Ascending aorta (tissue), 2 donors: ENCODE measurements at places on chromosomes 2 and 18. TPM values are rescaled to one million over a fixed set of nuclear protein-coding genes. Genes with fewer than 3 reads are reported as not detected.

DNA sequence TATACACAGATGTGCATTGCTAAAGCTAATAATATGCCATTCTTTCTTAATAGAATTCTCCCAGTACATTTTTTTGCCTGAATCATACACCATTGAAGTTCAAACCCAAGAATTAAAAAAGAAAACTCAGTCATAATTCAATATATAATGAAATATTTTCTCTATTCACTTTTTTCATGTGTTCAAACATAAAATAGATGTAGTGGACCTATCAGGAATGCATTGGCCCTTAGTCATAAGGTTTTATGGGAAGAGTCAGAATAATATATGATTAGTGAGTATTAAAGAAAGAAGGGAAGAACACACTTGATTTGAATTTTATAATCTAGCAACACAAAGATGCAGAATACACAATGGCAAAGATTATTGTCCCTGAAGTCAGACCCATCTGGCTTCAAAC, 297.0 kb upstream of the COL3A1 start:
- DNase-seq: no peak

GRCh38 chr2:9003616-9004337, at the start of gene MBOAT2:
Gene MBOAT2 (minus strand): TSS chr2:9003684. CDS start chr2:9003614, 70 bp downstream.
- DNase-seq: peak; percentile 88

DNA sequence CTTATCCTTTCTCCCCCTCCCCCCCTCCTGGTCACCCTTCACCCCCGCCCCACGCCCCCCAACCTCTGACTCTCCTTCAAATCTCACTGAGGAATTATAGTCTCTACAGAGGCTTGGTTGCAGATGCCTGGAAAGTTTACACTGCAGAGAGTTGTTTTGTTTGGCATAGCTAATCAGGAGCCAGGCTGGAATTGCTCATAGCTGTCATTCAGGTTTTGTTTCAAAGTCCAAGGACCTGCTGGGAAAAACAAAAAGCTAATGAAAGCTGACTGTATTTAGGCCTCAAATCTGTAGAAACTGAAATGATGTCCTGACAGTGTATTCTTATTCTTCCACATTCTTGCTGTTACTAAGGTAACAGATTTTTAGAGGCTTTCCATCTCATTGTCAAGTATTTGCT, 22.6 kb downstream of the GREB1L start:
- DNase-seq: no peak

GRCh38 chr2:218444692-218445357, 25.9 kb downstream of the VIL1 start:
- DNase-seq: no peak

- no peak for DNase-seq
Measured at GRCh38 chr18:25921677-25922421, 168.6 kb downstream of the SS18 start.

DNA sequence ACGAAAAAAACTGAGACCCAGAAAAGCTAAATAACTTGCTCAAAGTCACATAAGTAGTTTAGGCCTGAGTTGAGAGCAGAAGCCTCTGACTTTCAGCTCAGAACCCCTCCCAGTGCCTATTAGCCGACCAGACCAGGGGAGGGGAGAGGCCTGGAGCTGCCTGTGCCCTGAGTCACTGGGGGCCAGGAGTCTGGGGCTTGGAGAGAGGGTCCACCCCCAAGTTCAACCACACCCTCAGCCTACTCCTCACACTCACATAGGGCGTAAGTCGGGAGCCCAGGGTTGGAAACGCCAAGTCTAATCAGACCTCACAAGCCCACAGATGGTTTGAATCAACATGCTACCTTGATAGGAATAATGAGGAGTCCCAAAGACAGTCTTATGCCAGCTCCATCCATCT, 12.6 kb upstream of the PKDCC start:
- no peak for DNase-seq

DNA sequence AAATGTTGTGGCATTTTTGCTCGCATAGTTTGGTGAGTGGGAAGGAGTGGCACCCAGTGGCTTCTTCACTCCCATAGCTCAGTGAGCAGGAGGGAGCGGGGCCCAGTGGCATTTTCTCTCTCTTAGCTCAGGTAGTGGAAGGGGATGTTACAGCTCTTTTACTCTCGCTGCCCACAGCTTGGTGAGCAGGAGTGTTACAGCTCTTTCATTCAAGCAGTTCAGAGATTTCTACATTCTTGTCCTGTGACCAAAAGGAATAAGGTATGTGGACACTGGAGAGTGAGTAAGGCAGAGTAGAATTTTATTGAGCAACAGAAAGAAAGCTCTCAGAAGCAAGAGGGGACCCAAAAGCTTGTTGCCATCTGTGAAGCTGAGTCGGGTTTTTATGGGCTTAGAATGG, 192.4 kb downstream of the SPAG16 start:
- DNase-seq: no peak

- DNase-seq: no peak
Measured at GRCh38 chr2:127564429-127565260, 29.2 kb downstream of the MYO7B start.

- no peak for DNase-seq
Measured at GRCh38 chr2:70553584-70554337, at the start of gene TGFA. Gene TGFA (minus strand): TSS chr2:70553826. CDS start chr2:70553767, 59 bp downstream.

DNA sequence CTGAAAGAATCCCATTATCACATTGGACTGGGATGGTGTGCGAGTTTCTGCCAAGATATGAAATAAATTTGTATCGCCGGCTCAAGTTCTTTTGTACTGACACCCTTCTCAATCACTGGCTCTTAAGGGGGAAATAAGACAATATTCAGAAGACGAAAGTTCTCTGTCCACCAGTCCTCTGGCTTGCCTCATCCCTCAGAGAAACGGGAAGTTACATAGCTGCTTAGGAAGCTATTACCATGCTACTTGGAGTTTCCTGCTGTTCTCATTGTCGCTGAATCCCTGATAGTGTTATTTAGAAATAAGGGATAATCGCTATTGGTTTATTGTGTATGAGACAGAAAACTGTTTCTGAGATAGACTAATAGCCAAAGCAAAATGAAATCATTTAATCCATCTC, 205.0 kb upstream of the ZNF521 start:
- DNase-seq: no peak

- DNase-seq: no peak
Measured at GRCh38 chr18:70415823-70416488, 127.1 kb downstream of the SOCS6 start.

DNA sequence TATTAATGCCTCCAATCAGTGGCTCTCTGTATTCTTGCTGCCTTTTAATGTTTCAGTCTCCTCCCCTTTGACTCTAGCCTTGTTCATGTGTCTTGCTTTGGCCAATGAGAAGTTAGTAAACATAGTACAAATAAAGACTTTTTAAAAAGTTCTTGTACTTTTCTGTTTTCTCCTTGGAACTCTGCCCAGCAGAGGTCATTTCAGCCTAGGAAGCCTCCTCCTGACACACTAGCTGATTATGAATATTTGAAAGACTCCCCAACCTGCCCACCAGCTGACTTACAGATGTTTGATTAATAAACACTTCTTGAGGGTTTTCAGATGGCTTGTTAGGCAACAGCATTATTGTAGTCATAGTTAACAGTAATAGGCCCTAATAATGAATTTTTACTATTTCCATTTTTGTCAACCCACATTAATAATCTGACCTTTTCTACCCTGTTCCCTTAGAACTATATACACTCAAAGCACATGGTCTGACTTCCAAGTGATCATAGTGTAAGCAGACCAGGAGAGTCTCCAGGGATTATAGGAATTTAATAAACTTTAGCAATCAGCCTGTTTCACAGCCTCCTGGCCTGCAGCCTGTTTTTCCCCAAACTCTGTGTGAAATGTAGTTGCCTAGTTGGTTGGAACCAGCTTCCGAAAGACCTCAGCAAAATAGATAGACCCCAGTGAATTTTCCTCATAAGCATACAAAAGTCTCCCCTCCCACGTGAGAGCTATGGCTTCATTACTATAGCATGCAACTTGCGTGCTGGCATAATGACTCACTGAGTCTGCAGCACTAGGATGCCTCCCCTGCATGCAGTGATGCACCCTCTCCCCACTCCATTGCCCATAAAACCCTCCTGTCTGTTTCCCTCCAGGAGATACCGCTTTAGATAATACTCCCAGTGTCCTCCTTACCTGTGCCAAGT, 670.7 kb upstream of the ZNF804A start:
- no peak for DNase-seq

DNA sequence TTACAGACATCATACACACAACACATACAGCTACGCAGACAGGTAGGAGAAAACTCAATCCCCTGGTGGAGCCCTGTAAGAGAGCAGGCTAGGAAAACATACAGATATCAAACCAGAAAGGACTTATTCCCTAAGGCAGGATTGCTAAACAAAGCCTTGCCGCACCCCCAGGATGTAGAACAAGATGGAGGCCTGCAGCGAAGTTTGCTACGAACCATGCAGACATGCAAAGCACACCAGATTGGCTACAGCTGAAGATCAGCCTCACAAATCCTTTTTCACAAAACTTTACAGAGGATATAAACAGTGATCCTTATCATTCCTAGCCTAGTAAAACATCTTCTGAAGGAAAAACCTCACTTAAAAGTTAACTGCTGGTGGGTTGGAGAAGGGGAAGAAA, 28.3 kb downstream of the C18orf54 start:
- no peak for DNase-seq

DNA sequence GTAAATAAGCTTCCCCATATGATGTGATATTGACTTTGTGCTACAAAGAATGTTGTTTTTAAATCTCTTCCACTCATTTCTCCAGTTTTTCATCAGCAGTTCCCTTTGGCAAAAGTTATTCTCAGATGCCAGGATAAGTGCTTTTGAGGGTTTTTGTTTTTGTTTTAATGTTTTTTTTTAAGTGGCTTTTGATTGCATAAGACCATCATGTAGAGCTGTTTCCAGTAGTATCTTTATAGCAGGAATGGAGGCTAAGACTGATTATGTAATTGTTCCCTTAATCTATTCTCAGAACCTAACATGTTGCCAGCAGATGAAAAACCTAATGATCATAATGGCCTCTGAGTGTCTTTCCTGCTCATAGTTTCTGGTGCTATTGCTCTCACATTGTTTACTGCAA, 77.9 kb downstream of the CABLES1 start:
- no peak for DNase-seq

- no peak for DNase-seq
Measured at GRCh38 chr18:55783921-55784320, 195.9 kb upstream of the TCF4 start.

DNA sequence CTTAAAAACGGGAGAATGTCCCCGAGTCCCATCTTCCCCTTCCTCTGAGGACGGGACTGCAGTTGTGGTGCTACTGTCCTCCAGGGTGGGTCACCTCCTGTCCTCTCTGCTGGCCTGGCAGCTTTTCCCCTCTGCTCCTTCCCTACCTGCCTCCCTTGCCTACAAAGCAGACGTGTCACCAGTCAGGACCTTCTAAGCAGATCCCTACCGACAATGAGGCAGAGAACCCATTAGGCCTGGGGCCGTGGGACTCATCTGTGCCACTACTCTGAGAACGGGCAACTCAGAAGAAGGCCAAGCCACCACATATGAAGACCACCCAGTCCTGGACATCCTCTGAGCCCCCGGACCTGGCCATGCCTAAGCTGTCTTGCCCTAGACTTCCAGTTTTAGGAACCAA, 103.0 kb upstream of the TEX51 start:
- DNase-seq: no peak

DNA sequence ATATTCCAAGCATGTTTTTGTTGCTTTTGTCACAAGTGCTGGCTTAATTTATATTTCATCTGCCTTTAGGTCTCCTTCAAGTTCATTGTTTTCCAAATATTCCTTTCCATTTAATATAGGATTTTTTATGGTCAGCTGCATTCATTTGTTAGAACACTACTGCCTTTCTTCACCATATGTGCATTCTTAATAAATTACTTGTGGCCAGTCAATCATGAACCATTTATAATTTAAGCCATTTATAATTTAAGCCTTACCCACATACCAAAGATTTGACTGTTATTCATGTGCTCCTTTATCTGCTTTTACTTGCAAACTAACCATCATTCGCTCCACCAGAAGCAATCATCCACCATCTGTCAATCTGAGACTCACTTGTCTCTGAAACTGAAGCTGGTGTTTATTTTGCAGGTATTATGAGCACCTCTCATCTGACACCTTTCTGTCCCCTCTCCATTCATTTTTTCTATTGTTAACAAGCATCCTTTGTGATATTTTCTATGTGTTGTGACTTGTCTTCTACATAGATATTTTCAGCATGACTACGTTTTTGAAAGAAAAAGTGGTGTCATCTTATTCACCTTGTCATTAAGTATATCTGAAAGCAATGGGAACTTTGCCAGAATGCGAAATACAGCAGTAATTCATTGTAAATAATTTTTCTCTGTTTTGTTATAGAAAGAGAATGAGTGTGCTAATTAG, 786.8 kb downstream of the KCNJ3 start:
- DNase-seq: no peak

DNA sequence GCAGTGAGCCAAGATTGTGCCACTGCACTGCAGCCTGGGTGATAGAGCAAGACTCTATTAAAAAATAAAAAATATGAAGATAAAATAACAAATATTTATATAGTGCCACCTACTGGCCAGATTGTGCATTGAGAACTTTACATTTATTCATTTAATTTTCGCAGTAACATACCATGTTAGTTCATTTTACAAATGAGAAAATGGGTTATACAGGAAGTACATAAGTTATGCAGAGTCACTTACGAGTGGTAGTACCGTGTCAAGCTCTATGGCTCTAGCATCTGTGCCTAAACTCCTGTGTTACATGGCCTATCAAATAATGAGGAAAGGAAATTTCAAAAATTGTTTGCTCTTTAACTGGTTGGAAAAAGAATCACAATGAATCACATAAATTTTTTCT, 27.9 kb downstream of the RIF1 start:
- no peak for DNase-seq

The RUFY4 gene
- not detected for total RNA-seq

The RFTN2 gene
- 4.8 TPM for total RNA-seq

The FSHR gene
- not detected for total RNA-seq

The ID2 gene
- total RNA-seq: 752 TPM

The ABCG5 gene
- 4.0 TPM for total RNA-seq

The ASB18 gene
- total RNA-seq: not detected

The NAT8 gene
- total RNA-seq: not detected

The PSMA8 gene
- not detected for total RNA-seq

The CDKL4 gene
- 2.0 TPM for total RNA-seq

The SNED1 gene
- 84.3 TPM for total RNA-seq

The TEKT4 gene
- not detected for total RNA-seq

The MC2R gene
- total RNA-seq: not detected

The MSTN gene
- total RNA-seq: not detected
